ENCODE measurements at places on chromosomes 12 and 14.

GRCh38 chr12:24898185-24898584, 50.7 kb downstream of the BCAT1 start:
- DNase-seq, result peak; percentile 69

GRCh38 chr12:89573051-89573810, 47.4 kb upstream of the POC1B start:
- DNase-seq, result peak; percentile 25

DNA sequence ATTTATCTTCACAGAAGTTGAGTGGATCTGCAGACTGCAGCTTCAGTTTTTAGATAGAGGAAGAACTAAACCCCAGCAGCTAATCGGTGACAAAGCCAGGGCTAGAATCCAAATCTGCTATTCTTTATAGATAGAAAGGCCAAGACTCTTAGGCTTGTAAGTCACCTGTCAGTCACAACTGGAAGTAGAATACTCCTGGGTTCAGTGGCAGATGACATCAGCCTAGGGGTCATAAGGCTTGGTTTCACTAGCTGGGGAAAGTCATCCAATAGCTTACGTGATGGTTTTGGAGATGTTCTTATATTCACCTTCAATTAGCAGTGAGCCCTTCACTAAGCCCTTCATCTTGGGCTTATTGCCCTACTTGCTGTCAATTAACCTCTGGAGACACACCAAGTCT, 93.4 kb downstream of the APAF1 start:
- no peak for DNase-seq

DNA sequence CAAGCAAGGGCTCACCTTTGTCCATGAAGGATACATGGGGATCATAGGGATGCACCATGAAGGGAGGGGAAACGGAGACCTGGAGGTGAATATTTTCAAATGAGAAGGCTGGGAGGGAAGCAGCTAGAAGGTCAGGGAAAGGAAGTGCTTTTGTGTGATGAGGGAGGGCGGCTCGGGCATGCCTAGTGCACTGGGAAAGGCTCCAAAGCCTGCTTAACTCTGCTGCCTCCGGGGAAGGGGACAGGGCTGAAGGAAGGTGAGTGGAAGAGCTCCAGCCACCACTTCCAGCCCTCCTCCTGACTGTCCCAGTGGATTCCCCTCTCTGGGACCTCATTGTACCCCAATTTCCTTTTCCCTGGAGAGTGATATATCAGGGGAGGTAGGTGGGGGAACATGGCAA, 149.4 kb upstream of the PRMT8 start:
- DNase-seq, result no peak

GRCh38 chr12:68122236-68122920, 37.2 kb downstream of the IFNG start:
- DNase-seq, result peak; percentile 4

GRCh38 chr12:113196990-113197389, 11.5 kb downstream of the RITA1 start:
- DNase-seq, result peak; percentile 86

DNA sequence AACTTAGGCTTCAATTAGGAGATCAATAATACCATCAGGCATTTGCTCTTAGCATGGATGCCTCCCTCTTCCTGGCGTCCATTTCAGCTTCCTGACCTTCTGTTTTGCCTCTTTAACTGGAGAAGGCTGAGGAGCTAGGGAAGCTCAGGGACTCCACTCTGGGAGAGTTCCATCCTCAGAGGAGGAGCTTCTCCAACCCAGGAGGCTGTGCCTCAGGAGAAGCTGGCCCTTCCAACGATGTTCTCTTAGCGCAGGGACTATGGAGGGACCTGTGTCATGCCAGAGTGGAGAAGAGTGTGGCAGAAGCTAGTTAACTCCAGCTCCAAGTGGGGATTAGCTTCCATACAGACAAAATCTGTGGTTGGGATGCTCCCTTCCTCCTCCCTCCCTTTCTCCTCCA, 58.0 kb downstream of the KCNA5 start:
- no peak for DNase-seq

DNA sequence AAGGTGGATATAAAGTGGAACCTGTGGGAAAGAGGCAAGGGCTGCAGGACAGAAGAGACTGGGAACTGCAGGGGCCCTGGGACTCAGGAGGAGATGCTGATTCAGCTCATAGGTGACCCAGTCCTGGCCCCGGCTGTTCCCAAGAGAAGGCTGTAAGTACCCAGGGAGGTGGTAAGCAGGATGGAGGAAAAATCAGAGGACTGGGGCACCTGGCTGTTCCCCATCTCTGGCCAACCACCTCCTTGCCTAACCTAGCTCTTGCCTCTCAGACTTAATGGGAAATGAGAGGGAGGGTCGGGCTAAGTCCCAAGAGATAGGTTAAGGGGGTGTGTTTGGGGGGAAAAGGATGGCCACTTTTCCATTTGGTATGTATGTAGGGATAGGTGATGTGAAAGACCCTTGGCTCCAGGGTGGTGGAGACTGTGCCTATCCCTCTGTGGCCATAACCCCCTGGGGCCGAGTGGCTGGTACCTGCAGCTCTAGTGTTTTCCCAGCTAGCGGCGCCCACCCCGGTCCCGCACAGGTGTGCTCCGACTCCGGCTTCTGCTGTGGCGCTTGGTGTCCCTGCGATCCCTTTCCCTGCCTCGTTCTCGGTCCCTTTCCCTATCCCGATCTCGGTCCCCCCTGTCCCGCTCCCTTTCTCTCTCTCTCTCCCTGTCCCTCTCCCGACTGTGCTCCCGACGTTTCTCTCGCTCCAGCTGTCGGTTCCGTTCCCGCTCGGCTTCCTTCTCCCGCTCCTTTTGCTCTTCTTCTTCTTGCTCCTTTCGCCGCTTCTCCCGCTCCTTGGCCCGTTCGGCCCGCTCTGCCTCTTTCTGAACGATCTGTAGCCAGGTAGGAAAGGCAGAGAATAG, 1.6 kb upstream of the CDH24 start:
- DNase-seq, result no peak

- peak; percentile 64 for DNase-seq
These were observed 180.4 kb upstream of the ATP2B1 start for GRCh38 chr12:89889062-89889461.

GRCh38 chr12:16348435-16349130, 1.1 kb downstream of the MGST1 start:
- DNase-seq, result peak; percentile 32

GRCh38 chr12:31035967-31036665, 37.5 kb upstream of the DDX11 start:
- peak; percentile 46 for DNase-seq

DNA sequence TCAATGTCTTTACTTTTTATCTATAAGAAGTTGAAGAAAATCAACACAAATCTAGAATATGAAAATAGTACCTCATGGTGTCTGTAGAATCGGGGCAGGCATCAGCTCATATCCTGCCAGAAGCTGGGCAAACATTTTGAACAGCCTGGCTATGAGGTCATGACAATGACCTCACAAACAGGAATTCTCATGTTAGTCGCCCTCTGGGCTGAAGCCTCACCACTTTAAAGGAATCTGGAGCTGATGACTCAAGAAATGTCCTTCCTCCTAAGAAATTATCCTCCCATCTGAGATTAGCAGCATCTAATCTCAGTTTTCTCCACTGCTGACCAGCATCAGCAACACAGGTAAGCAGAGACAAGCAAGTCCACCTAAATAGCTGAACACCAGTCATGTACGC, 27.1 kb downstream of the CLIP1 start:
- DNase-seq, result peak; percentile 94
